Activated CD8-positive, alpha-beta memory T cell treated with anti-CD3 and anti-CD28 coated beads for 1 hour (primary cell): ENCODE measurements at places on chromosomes 12 and 14.

GRCh38 chr12:72586456-72586855, 314.3 kb downstream of the TRHDE start:
- no peak for DNase-seq

- DNase-seq: no peak
These were observed 198.1 kb upstream of the KRR1 start for GRCh38 chr12:75709503-75709902.

GRCh38 chr12:2101359-2101758, 48.6 kb downstream of the CACNA1C start:
- DNase-seq: no peak

- DNase-seq: no peak
These were observed 570 bp downstream of the DMAC2L start for GRCh38 chr14:50312734-50313054.

GRCh38 chr12:52259657-52260243, 14.7 kb upstream of the KRT86 start:
- no peak for DNase-seq

DNA sequence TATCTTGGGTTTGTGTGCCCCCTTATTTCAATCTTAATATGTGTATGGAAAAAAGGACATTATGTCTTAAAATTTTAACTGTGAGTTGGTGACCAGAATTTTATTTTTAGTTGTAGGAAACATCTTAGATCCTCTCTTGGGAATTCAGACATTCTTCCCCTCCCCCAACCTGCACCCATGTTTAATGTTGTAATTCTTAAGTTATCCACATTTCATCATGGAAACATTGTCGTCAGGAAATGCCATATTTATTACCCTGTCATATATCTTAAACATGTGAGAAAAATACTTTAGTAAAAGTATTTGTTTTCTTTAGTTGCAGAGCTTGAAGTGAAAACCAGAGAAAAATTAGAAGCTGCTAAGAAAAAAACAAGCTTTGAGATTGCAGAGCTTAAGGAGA, 30.3 kb downstream of the YEATS4 start:
- DNase-seq: no peak

GRCh38 chr14:68312884-68313610, 479.8 kb downstream of the ZFP36L1 start:
- no peak for DNase-seq

- DNase-seq: no peak
These were observed 1090.5 kb downstream of the TRHDE start for GRCh38 chr12:73362666-73363065.

DNA sequence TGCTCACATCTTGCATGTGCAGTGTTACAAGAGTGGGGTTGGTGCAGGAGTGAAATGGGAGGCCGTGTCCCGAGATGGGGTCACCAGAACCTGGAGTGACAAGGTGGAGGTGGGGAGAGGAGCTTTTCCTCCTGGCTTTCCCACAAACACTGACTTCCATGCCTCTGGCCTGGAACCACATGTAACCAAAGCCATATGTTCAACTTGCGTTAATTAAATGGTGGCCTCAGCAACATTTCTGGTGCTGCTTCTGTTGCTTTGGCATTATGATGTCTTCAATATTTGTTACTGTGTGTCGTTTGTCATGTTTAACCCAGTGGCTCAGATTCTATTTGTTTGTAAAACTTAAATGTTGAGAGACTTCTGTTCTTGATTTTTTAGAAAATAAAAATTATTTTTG, 110.2 kb downstream of the VCPKMT start:
- DNase-seq: no peak
